ENCODE measurements at places on chromosomes 5 and 9. TPM values are rescaled to one million over a fixed set of nuclear protein-coding genes. Genes with fewer than 3 reads are reported as not detected.

The ENHO gene
- 4.0 TPM for total RNA-seq

The CEL gene
- 0.10 TPM for total RNA-seq

The MLANA gene
- total RNA-seq, result not detected

The OR1L1 gene
- total RNA-seq, result not detected

The ROPN1L gene
- 3.6 TPM for total RNA-seq

The PELO gene
- total RNA-seq, result 37.4 TPM

The PROP1 gene
- not detected for total RNA-seq

The WDR5 gene
- total RNA-seq, result 24.9 TPM

The RGS7BP gene
- not detected for total RNA-seq

The PPP3R2 gene
- not detected for total RNA-seq

The MYMK gene
- not detected for total RNA-seq

The FOXD4L6 gene
- not detected for total RNA-seq

The TPPP gene
- total RNA-seq, result not detected

The FOXD4L4 gene
- total RNA-seq, result not detected

The SLC6A3 gene
- not detected for total RNA-seq

The ADCY2 gene
- not detected for total RNA-seq

The TOR4A gene
- 35.1 TPM for total RNA-seq

The PTGER4 gene
- 3.4 TPM for total RNA-seq

The RXRA gene
- 27.4 TPM for total RNA-seq

The C5 gene
- total RNA-seq, result 0.96 TPM

The ABLIM3 gene
- total RNA-seq, result 10.4 TPM

The PCDHA5 gene
- 2.5 TPM for total RNA-seq

The PPP1R26 gene
- 32.4 TPM for total RNA-seq

The MYO10 gene
- 44.0 TPM for total RNA-seq

The ATG10 gene
- 26.8 TPM for total RNA-seq

The ZBTB34 gene
- total RNA-seq, result 3.4 TPM

The AK8 gene
- total RNA-seq, result 0.58 TPM

The DMGDH gene
- total RNA-seq, result 9.6 TPM

The FBP2 gene
- total RNA-seq, result not detected

The SLC6A18 gene
- not detected for total RNA-seq

The C1QTNF2 gene
- total RNA-seq, result not detected

The SLC4A9 gene
- total RNA-seq, result not detected
